Frontal cortex (tissue), 4 donors: ENCODE measurements at places on chromosomes 3 and 15. TPM values are rescaled to one million over a fixed set of nuclear protein-coding genes. Genes with fewer than 3 reads are reported as not detected.

GRCh38 chr15:87579537-87579936 lies 677.0 kb downstream of the NTRK3 start:
- DNase-seq = no peak

GRCh38 chr15:100269831-100270230 lies 71.9 kb downstream of the ADAMTS17 start:
- DNase-seq = no peak

DNA sequence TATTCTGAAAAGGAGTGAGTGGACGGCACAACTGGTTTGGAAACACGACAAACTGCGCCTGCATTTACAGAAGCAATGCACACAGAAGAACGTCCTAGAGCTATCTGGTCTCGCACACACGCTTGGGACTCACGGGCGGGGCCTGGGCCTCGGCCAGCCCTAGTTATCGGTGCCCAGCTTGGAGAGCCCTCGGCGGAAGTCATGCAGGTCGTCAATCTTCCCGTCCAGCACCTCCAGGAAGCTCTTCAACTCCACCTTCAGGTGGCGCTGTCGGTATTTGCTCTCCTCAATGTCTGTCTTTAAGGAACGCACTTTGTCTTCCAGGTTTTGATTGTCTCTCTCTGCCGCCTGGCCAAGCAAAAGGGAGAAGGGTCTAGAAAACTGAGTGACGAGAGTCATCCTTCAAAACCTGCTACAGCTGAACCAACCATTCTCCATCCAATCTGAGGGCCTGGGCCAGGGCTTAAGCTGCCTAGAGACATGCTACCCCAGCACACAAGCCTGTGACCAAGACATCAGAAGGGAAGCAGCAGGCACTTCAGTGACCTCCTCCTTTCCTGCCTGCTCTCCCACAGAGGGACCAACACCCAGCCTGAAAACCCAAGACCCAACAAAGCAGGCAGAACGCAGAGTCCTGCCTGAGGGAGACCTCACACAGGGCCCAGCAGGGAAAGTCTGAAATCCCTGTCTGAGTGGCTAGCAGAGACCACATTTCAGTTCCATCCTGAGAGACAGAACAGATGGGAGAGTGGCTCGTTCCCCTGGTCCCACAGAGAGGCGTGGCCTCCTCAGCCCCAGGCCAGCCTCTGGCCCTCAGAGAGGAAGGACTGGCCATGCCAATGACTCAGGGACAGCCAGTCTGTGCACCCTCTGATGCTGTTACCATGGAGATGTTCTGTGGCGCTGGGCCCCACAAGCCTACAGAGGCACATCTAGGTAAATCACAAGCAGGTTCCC lies 40.4 kb downstream of the WHAMM start:
- DNase-seq = peak; percentile 62

DNA sequence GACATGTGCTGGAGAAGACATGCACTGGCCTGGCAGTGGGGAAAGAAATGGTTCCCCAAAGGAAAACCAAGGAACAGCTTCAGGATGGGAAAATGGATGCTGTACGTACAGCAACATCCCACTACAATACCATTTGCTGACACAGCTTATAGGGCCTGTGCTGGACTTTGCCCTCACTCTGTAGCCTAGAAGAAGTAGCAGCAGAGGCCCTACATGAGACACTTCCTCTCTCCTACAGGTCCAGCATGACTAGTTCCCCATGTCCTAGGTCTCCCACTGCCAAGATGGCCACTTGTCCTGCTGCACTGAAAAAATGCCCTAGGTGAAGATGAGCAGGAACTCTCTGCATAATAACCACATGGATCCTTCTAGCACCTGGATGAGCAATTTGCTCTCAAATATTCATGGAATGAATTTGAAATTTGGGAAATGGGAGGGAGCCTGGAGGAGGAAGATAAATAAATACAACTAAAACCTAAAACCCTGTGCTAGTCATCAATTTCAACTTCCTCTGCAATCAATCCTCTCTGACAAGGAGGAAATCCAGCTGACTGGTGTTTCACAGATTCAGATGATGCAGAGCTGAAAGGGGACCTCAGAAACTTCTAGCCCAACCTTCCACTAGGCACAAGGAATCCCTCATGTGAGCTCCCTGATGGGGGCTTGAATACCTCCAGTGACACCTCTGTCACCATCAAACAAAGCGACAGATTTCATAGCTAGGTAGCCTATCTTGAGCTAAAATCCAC lies 514.3 kb upstream of the PPP2R3A start:
- DNase-seq = no peak

GRCh38 chr3:106609666-106610301 lies 741.0 kb upstream of the CBLB start:
- DNase-seq = peak; percentile 1

- DNase-seq = no peak
These were observed 981.9 kb downstream of the SI start for GRCh38 chr3:164096352-164096751.

- DNase-seq = no peak
These were observed 46.7 kb downstream of the RTP1 start for GRCh38 chr3:187243933-187244524.

- no peak for DNase-seq
These were observed 72.7 kb downstream of the RARB start for GRCh38 chr3:25500706-25501210.

DNA sequence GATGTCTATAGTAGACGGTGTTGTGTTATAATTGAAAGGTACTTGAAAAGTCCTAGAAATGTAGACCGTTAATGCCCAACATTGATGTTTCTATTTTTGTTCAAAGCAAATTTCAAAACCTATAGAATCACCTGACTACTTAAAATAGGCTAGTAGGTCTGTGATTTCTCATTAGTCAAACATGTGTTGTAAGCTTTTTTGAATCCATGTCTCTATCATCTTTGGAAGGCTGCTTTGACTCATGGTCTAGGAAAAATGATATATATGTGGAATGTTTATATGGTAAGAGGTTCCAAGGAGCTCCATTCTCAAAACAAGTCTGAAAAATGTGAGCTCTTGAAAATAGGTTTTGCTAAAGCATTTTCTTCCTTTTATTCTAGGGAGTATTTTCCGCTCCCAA lies 375.3 kb downstream of the LPP start:
- no peak for DNase-seq

GRCh38 chr15:88911766-88912118 lies 1.4 kb downstream of the MFGE8 start:
- DNase-seq = no peak

DNA sequence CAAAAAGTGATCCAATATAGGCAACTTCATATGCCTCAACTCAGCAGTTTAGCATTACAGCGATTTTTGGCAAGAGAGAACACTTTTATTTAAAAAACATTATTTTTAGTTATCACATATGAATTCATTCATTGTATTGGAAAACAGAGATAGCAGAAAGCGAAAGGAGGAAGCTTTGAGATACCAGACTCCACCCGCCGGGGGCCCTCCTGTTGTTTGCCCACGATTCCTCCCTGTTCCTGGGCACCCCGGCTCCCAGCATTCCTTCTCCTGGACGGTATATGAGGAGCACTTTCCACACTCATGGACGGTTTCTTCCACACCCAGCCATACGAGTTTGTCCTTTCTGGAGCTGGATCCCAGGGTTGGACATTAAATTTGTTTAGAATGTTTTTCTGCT lies 18.2 kb downstream of the APBA2 start:
- DNase-seq = no peak

- peak; percentile 27 for DNase-seq
These were observed 462.0 kb downstream of the PDCD6IP start for GRCh38 chr3:34260271-34261000.

GRCh38 chr15:63073497-63074172 lies 31.1 kb downstream of the TPM1 start:
- DNase-seq = no peak

DNA sequence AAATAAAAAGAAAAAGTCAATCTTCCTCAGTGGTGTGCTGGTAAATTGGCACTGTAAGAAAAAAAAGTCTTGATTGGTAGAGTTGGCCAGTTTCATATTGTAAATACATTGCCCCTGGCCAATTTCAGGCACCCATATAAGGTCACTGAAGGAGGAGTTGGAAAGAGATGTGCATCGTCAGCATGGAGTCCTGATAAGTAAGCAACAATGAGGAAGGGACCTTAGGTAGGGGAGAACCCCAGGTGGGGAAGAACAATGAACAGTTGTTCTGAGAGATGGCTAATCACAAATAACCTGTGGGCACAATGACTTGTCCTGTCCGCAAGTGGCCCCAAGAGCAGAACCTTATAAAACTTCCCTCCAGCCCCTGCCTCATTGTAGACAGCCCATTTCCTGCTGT lies 8.6 kb upstream of the CYP8B1 start:
- no peak for DNase-seq

DNA sequence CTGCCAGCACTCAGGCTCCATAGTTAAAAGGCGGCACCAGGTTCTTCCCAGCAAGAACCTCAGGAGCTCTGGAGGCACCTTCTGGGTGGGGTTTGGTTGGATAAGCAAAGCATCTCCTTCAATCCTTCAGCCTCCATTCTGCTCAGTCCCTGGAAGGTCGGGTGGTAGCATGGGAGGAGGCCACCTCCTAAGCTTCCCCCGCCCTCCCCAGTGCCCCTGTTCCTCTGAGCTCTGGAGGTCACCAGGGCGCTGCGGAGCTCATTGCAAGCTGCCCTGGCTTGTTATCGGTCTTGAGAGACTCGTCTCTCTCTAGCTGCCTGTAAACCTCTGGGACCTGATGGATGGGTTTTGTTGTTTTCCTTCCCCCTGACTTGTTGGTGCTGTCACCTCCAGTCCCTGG lies 124.8 kb downstream of the RPLP1 start:
- no peak for DNase-seq

DNA sequence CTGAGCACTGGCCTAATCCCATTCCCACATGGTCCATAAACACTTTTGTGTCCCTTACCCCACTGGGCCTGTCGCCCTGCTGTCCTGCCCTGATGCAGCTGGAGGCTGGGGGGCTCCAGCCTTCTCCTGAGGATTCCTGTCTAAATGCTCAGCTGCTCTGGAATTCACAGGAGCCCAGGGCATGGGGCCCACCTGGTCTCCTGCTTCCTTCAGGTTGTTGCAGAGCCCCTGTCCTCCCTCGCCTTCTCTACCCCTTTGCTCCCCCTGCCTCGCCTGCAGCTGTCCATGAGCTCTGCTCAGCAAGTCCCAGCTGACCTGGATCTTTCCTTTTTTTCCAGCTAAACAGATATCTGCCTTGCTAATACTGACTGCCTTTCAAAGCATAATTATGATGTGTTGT lies 286.9 kb downstream of the XXYLT1 start:
- DNase-seq = no peak

GRCh38 chr3:41224120-41224806 lies 25.0 kb downstream of the CTNNB1 start:
- DNase-seq = no peak

DNA sequence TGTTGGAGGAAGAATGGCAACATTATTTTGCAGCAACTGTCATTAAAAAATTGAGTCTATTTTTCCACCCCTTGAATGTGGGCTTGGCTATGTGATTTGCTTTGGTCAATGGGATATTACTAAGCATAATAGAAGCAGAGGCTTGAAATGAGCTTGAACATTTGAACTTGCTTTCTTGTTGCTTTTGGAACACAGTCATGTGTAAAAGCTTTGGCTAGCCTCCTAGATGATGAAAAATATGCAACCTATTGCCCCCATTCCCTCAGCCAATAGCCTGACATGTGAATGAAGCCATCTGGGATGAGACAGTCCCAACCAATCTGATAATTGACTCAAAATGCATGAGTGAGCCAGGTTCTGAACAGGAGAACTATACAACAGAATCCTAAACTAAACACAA lies 78.4 kb downstream of the PLSCR2 start:
- DNase-seq = no peak

DNA sequence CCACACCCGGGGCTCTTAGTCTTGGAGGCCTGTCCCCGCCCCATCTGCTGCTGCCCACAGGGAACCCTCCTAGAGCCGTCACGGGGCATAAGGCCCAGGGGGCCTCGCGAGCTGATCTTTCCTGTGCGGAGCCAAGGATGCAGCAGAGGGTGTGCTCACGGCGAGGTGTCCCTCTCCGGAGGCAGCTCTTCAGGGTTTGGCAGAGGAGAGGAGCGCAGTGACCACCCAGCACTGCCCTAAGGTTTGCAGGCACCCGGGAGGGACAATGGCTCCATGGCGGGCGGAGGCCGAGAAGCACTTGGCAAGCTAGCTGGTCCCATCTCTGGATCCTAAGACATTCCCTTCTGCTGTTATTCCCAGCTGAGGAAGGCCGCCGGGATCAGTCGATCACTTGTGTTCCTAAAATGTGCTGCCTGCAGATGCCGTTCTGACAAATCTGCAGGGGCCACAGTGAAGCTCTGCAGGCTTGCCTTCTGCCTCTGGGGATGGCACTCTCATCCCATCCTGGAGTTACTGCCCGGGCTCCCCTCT lies 47.4 kb upstream of the PCSK6 start:
- DNase-seq = no peak

DNA sequence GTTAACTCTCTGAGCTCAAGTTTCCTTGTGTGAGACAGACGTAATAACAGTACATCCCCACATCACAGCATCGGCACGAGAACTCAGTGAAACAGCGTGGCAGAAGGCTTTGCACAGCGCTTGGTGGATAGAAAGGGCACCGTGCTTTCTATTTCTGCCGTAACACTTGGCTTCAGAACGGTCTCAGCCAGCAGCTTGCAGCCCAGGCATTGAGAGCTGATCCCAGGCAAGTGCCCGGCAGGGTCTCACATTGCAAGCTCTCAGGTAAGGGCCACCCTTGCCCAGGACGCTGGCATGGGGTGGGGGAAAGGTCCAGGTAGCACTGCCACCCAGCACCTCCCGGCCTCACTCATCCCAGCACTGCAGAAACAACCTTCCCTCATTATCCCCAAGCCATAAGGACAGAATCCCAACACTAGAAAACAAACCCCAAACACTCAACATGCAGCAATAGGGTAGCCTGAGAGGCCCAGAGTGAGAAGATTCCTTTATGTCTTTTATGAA lies 70.5 kb upstream of the ITGA11 start:
- no peak for DNase-seq

GRCh38 chr3:14170531-14171159 lies 7.8 kb downstream of the XPC start:
- DNase-seq = no peak

DNA sequence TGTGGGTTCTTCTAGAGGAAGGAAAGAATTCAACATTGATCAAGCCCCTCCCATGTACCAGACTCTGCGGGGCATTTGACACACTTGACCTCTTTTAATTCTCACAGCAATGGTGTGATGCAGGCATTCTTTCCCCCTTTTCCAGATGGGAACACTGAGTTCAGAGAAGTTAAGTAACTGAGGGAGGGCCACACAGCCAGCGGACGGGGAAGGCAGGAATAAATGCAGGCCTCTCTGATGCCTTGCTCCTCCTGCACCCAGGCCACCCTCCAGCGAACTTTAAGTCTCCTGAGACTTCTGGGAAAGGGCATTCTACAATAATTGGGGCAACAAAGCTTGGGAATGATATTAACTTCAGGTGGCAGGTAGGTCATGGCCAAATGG lies 227.4 kb downstream of the UACA start:
- DNase-seq = no peak

Gene CTXND1
- total RNA-seq = 0.41 TPM

Gene SEMA5B
- 9.0 TPM for total RNA-seq

Gene FBXO40
- total RNA-seq = not detected

Gene CPLX3
- total RNA-seq = 0.82 TPM

Gene CHL1
- total RNA-seq = 1,010 TPM

Gene SLC51B
- total RNA-seq = not detected

Gene SCAMP5
- total RNA-seq = 42.8 TPM

Gene ABHD5
- total RNA-seq = 26.1 TPM

Gene SMCO1
- not detected for total RNA-seq

Gene HLTF
- total RNA-seq = 117 TPM

Gene PIGBOS1
- 7.7 TPM for total RNA-seq

Gene CPNE4
- total RNA-seq = 14.7 TPM
